ENCODE measurements at places on chromosomes 2 and 18.
A peak's percentile ranks its signal among the peaks of the same experiment; 100 is the strongest.

DNA sequence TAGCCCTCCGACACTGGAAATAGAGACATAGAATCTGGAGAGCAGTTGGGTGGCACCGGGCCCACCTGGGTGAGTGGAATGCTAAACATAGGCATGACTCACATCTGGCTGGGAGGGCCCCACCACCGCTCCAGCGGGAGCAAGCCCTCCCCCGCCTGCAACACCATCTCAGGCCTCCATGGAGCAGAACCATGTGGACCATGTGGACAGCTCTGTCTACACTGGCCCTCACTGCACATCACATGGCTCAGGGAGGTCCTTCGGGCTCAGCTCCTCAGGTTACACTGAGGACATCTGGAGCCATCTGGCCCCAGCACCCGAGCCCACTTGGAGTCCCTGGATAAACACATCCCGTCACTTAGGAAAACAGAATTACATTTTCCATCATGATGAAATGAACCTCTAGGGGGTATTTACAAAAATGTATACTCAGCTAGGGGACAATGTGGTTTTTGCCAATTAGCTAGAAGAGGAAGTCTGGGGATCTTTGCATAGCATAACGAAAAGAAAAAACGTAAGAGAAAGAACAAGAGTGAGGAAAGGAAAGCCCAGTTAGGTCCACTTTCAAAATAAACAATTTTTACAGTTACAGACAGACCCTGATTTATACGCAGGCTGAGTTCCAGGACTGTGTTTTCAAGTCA is 30.7 kb upstream of the MLPH start:
- DNase-seq, result peak; percentile 79

DNA sequence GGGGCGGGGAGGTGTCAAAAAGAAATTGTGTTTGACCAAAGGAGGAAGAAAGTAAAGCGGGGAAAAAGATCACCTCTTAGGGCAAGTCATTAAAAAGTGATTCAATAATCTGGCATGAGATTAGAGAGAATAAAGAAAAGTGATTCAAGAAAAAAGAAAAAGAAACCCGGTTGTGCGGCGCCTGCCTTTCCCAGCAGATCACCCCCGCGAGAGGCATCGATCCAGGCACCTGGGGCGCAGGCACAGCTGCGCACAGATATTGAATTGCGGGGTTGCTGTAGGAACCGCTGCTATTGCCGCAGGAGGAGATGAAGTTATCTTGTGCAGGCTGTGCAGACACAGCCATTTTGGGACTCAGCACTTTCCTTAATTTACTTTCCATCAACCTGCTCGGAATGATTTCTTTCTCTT is 71.2 kb downstream of the PLB1 start:
- peak; percentile 94 for DNase-seq

DNA sequence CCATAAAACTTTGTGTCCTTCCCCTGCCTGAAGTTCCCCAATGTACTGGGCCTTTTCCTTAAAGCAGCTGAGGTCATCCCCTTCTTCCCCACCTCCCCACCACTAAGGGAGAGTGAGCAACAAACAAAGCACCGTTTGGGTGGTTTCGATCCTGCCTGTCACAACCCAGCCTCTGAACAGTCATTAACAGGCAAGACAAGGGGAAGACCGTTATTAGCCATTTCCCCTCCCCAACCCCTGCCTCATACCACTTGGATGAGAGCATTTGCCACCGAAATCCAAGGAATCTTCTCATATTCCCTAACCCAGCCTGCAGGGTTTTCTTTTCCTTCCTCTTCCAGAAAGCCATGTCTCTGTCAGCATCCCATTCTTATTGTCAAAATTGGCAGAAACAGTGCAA is 65.6 kb downstream of the STRADB start:
- no peak for DNase-seq

- no peak for DNase-seq
These were observed 24.9 kb upstream of the LRRTM1 start for GRCh38 chr2:80329491-80329890.

GRCh38 chr2:168528016-168528415 is 71.9 kb downstream of the CERS6 start:
- DNase-seq, result no peak

DNA sequence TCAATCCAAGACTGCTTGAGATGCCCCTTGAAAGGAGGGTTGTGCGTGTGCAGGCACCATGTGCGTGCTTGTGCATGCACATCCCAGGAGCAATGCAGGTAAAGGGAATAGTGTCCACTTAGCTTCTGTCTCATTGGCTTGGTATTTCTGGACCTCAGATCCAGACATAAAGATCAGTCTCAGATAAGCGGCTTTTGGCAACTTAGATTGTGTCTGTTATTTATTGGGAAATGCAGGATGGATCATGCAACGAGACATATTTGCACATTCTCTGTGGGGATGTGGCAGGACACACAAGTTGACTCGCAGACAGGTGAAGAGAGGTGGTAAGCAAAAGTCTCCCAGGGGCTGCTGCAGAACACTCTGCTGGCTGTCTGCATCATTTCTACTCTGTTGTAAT is 67.9 kb downstream of the SETBP1 start:
- DNase-seq, result no peak

DNA sequence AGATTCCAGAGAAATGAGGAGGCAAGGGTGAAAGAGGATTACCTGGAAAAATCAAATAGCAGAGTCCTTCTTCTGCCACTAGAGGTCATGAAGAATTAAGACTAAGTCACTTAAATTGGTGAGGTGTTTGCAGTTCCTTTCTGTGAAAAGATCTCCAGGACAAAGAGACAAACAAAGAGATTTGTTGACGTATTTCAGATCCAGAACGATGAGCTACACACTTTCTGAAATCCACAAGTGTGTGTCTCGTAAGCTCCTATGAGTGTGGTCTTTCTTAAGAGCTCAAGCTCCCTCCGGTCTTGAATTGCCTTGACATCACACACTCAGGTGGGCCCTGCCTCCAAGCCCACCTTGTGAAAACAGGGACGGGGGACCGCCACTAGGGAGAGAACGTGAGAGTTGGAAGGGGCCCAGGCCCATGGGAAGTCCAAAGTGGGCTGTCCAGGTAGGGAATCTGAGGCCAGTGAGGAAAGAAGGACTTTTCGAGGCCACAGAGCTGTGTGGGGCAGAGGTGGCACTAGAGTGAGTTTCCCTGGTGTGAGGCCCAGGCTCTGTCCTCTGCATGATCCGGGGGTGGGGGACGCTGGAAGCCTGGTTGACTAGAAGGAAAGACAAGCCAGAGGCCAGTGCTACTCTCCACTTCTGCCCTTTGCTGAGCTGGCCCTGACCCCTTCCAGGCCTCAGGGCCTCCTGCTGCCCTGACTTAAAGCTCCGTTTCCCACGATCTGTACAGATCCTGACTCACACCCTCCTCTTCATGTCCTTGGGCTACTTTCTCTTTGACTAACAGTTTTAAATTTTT is 168.1 kb upstream of the NCK2 start:
- peak; percentile 68 for DNase-seq

DNA sequence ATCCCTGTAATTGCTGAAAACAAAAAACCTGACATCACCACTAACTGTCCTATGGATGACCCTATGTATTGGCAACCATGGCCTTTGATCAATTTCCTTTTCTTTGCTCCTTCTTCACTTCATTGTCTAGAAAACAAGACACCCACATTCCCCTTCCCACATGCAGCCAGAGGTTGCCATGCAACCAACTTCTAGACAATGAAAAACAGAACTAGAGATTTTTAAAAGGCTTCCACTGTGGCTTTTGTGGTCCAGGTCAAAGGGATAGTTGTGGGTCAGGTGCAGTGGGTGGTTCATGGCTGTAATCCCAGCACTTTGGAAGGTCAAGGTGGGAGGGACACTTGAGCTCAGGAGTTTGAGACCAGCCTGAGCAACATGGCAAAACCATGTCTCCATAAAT is 139.3 kb upstream of the DOK6 start:
- DNase-seq, result no peak

GRCh38 chr2:31083234-31083993 is 54.8 kb downstream of the GALNT14 start:
- no peak for DNase-seq

- DNase-seq, result no peak
These were observed 55.0 kb downstream of the MAPK4 start for GRCh38 chr18:50614838-50615237.

DNA sequence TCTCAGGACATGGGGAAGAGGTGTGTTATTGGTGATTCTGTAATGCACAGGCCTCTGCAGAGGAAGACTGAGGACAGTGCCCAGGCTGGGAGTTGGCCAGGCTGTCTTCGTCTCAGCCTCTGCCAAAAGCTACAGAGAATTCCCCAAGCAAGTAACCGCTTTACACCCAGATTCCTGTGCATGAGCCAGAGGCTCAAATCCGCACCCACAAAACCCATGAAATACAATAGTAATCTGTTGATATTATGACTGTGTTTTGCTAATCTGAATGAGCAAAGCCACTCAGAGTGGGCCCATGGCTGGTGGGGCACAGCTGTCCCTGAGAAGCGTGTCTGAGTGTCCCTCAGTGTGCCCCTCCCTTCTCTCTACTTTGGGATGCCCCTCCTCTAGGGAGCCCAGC is 149.5 kb upstream of the PXDN start:
- no peak for DNase-seq

DNA sequence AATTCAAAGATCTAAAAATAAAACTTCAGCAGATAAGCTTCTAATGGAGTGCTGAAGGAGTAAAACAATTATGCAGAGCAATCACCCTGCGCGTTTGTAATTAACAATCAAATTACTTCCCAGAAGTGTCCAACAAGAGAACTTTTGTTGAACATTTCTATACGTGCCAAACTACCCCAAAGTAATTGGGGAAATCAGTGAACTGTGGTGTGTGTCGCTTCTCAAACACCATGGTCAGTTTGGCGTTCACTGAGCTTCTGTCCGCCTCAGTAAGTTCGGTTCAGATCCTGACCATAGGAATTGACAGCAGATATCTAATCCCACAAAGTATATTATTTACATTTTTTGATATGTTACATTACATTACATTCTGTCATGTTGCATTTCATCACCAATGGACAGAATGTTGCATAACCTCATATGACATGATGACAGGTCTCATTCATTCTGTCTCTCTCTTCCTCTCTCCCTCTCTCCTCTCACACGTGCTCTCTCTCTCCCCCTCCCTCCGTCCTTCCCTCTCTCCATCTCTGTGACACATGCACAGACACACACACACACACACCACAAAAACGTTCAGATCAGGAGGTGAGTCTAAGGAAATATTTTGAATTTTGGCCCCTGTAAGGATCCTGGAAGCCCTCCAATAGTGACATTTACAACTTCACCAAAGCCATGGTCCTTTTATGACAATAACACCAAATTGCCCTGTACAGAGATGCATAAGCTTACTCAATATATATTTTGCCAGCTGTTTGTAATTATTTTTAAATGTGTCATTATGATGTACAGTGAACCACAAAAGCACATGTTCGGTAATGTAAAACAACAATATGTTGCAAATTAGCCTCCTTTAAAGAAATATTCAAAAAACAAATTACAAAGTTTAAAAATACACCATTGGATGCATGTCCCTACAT is 269.2 kb downstream of the FIGN start:
- no peak for DNase-seq

GRCh38 chr2:121329786-121330185 is 44.8 kb upstream of the TFCP2L1 start:
- no peak for DNase-seq

DNA sequence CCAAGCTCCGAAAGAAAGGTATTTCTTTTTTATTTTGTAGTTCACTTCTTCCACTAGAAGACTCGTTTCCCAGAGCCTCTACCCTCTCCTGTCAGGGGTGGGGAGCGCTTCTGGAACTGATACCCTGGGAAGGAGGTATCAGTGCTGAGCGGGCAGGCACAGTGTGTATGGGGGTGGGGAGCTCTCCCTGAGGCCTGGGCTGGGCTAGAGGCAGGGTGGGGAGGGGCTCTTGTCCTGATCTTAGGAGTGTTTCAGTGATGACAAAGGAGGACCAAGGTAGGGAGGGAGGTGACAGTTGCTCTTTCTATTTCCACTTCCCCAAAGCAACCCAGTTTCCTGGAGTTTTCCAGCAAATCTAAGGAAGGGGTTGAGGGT is 65.4 kb downstream of the ARHGAP25 start:
- no peak for DNase-seq

DNA sequence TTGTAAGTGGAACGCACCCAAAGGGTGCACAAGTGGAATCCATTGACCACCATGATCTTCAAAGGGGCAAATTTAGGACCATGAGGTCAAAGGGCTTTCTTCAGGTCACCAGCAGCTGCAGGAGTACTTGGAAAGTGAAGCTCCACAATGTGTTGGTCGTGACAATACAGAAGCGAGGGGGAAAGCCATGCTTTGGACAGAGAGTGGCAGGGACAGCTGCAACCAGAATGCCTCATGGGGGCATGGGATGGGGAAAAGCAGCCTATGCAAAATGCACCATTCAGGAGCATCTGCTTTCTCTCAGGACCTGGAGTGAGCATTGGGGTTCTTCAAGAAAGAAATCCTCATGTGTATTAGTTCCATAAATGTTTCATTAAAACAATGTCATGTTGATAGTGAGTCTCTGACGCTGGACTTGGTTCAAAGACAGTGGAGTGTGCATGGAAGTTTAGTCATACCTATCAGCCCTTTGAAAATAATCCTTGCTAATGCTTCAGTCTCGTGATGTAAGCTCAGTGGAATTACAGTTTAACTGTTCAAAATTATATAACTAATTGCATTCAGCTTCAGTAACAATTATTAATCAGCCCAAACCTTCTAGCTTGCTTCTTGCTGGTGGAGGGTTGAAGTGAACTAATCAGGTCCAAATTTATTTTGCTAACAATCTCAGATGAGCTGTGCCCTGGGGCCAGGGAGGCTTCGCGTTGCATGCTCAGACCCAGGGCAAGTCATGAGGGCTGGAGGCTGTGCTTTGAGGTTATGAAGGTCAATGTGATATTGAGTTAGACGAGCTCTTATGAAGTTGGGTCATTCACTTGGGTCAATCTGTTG is 41.6 kb downstream of the ACKR3 start:
- DNase-seq, result no peak

DNA sequence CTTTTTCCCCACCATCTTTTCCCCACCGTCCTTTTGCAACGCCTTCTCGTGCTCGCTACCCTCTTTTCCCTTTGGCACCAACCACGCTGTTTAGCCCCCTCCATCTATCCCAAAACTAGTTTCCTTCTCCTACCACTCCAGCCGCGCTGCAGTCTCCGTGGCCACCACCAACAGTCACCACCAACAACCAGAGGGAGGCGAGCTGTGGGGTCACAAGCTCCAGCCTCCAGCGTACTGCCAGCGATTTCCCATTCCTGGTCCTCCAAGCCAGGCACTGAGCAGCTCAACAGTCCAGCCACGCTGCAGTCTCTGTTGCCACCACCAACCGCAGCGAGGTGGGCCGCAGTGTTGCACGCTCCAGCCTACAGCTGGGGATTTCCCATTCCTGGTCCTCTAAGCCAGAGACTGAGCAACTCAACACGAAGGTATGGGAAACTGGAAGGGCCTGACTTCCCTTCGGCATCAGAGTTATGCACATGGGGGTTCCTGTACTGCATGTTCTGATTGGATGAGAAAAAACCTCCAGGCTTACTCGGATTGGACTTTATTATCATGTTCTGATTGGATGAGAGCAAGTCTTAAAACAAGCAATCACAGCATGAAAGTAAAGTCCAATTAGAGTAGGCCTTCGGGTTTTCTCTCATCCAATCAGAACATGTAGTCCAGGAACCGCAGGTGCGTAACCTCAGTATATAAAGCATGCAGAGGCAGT is 42.3 kb upstream of the IMP4 start:
- DNase-seq, result no peak

DNA sequence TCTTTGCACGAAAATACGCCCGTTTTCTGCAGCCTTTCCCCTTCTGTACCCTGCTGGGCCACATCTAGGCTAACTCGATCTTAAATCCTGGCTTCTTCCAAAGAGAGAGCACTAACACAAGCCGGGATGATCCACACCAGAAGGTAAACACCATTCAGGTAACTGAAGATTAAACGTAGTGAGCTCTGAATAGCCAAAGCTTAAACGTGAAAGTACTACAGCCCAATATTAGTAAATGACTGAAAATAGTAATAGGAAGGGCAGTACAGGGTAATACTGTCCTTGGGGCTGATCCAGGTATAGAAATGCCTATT is 422 bp upstream of the MRPL53 start:
- no peak for DNase-seq

All from NCI-H2171 treated with DMSO at 0.1 percent for 48 hours (cell line).